ENCODE measurements at places on chromosomes 13 and 19.

DNA sequence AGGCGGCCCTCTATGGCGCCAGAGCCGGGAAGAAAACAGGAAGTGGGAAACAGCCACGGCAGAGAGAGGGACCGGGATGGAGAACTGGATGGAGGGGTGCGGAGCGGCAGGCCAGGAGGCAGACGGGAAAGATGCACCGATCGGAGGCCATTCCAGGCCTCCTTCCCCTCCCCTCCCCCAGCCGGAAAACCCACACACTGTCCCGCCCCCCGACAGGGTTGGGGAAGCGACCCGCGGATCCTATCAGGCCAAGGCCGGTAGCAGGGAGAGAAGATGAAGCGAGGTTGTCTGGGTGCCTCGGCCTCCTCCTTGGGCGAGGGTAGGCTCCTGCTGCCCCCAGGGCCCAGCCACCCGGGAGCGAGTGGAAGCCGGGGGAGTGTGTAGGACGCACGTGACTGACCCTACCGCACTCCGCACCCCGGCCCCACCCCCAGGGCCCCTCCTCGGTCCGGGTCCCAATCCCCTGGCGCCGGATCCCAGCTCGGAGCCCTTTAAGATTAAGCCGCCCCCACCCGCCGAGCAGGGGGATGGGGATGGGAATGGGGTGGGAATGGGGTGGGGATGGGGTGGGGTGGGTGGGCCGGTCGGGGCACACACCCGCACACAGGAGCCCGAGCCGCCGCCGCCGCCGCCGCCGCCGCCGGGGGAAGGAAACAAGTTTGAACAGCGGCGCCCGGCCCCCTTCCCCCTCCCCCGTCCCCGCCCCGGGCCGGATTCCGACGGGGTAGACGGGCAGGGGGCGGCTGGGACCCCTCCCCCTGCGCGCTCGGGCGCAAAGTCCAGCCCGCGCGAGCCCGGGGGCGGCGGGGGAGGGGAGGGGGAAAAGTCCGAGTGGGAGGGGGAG is 1.5 kb downstream of the ERF start:
- DNase-seq = peak; percentile 84

- DNase-seq = no peak
Observed at GRCh38 chr19:14160017-14160703, 23.8 kb upstream of the ASF1B start.

- no peak for DNase-seq
Observed at GRCh38 chr19:38304866-38305429, 897 bp downstream of the C19orf33 start.

DNA sequence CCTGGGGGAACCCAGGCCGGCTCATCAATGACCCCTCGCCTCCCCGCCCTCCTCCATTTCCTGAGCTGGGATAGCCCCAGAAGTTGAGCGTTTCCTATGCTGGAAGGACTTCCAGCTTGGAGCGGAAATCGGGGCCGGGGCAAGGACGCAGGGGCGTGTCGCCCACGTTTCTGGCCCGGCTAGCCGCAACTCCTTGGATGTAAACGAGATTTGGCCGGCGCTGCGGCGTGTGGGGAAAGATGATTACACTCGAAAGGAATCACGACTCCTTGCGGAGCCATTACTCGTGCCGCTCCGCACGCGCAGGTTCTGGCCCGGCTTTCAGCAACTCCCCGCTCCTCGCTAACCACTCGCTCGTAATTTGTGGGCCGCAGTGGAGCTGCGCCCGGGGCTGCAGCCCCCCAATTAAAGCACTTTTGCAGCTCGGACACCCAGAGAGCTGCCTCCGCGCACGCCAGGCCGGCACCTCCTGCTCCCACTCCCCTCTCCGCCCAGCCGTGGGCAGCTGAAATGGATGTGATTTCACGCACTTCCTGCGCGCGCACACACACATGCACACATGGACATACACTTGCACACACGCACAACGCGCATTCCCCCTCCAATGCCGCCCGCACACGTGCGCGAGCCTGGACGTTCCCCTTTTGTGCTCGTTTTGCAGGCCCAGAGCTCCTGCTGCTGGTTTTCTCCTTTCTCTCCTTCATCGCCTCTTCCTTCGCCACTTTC is 15.7 kb downstream of the ZIC5 start:
- DNase-seq = no peak

- no peak for DNase-seq
Observed at GRCh38 chr19:11400798-11401197, 16.7 kb upstream of the EPOR start.

DNA sequence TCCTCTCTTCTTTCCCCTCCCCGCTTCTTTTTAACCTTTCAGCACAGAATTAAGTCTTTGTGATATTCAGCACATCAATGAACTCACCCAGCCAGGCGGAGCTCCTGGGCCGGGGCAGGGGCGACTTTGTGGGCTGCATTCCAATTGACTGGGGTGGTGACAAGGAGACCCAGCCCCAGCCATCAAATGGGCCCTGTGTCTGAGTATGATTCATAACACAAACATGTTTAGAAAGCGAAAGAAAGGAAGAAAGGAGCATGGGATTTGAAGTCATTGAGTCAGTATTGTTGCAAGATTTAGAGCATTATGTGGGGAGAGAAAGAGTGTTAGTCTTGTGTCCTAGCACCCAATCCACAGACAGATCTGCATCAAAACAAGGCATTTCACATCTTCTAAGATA is 185.3 kb downstream of the LHFPL6 start:
- no peak for DNase-seq

GRCh38 chr19:5990289-5990797 is 12.4 kb upstream of the RANBP3 start:
- peak; percentile 82 for DNase-seq

Data from D341Med (cell line).